ENCODE measurements at places on chromosomes 12 and 14.

GRCh38 chr12:27462151-27462694 lies 15.7 kb downstream of the SMCO2 start:
- DNase-seq: no peak

DNA sequence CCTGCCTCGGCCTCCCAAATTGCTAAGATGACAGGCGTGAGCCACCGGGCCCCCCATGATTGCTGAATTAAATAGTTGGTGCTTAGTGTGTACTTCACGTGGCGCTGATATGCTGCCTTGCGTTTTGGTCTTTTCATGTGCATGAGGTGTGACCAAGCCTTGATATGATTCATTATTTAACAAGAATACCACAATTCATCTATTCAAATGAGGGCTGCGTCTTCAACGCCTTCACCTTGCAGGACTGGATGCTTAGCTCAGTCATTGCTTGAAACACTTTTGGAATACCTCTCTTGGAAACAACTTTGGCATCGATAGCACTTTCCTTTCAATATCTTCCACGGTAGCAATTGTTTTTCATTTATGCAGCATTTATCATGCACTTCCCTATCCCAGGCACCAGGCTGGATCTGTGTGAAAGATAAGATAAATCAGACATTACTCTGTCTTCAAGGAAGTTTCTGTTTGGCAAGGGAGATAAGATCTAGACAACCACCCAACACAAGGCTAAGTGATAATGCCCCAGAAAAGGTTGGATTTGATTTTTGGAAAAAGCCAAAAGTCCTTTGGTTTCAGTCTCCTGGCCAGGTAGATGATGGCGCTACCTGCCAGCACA lies 1.3 kb upstream of the TEAD4 start:
- peak; percentile 30 for DNase-seq

DNA sequence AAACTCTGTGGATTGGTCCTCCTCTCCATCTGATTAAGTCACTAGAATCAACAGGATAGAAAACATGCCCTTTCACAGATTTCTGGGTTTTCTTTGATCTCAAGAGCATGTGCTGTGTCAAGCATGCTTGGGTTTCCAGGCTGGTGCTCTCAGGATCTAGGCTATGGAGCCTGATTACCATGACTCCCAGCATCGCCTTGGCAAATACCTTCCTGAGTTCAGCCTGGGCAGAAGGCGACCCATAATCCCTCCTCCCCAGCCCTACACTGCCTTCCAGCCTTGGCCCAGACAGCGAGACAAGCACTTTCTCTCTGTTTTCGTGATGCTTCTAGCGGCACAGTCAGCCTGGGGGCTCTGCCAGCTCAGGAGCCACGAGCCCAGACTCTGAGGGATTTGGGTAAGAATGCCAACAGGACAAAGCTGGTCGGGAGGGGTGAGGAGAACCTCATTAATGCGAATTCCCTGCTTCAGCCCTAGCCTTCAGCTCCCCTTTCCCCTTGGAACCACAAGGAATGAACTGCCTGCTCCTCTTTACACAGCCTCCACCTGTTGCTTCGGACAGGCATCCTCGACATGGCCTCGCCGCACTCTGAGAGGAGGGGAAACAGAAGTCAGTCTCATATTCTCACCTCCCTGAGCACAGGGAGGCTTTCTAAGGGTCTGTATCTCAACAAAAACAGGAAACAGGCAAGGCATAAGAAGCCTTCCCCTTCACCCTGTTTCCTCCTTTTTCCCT lies 227.1 kb downstream of the MSRB3 start:
- no peak for DNase-seq

DNA sequence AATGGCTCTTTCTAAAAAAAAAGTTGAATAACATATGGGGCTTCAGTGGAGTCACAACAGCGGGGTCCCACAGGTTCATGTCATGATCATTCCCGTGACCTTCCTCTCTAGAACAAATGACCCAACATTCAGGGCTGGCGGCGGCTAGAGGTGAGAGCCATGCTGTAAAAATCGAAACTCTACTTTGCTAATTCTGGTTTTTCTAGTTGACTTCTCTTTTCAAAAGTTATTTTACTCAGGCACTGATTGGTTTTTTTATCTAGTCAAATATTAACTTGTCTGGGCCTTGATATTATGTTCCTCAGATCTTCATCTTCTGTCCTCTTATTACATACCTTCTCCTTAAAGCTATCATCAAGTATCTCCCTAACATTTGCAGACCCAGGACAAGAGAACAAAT lies 402.9 kb upstream of the SOX5 start:
- DNase-seq: no peak

DNA sequence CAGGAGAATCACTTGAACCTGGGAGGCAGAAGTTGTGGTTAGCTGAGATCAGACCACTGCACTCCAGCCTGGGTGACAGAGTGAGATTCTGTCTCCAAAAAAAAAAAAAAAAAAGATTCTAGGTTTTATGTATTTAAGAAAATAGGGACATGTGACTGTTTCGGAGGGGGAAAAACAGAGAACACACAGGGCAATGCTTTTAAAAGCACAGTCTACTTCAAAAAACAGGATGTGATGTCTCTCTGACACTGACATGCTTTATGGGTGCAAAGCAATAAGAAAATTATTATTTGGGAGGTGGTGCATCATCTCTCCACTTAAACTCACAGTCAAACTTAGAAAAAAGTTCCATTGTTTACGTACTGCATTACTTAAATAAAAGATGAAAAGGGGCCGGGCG lies 28.7 kb downstream of the CLIP1 start:
- peak; percentile 22 for DNase-seq

GRCh38 chr12:2498964-2499500 lies 295.7 kb upstream of the FKBP4 start:
- DNase-seq: no peak
